ENCODE measurements at places on chromosomes 7 and 10. TPM values are rescaled to one million over a fixed set of nuclear protein-coding genes. Genes with fewer than 3 reads are reported as not detected.
A peak's percentile ranks its signal among the peaks of the same experiment; 100 is the strongest.

- H3K36me3 ChIP-seq: no peaks in the 10 kb centered on the region
- no peaks in the 10 kb centered on the region for H3K27me3 ChIP-seq
- no peak overlapping the region for H3K27ac ChIP-seq
- no peak overlapping the region for H3K4me3 ChIP-seq
Observed at GRCh38 chr7:137146552-137147337, 196.8 kb downstream of the PTN start.

- no peak for DNase-seq
- H3K4me3 ChIP-seq: no peak overlapping the region
- no peaks in the 10 kb centered on the region for H3K27me3 ChIP-seq
- no peaks in the 10 kb centered on the region for H3K4me1 ChIP-seq
- H3K36me3 ChIP-seq: no peaks in the 10 kb centered on the region
Observed at GRCh38 chr7:47801423-47801822, 146.8 kb downstream of the PKD1L1 start.

EBLN1 gene
- not detected for total RNA-seq

DNA sequence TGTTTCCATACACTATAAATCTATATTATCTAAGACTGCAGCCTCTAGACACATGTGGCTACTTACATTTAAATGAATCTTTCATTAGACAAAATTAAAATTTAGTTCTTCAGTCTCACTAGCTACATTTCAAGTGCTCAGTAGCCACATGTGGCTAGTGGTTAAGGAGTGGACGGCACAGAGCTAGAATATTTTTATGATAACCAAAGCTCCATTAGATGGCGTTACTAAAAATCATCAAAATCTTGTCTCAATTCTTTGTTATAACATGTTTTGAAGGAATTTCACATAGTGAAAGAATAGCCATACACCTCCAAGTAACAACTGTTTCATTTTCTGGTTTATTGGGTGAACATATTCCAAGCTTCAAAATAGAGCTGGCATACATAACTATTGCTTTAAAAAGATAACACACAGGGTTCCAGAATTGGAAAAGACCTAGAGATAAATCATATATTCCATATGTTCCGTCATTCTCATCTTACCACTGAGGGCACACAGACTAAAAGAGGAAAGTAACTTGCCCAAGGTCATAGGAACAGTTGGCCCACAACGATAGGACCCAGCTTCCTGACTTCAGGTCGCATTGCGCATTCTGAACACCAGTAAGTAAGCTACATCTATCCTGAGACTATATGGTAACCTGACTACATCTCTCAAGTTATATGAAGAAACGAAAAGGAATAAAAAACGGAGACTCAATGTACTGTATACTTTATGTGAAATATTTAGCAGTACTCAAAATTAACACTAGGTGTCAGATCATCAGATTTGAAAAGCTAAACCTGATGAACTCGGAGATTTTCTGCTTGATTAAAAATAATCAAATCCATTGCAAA is 66.6 kb downstream of the CAV1 start:
- H3K4me1 ChIP-seq: peaks cover 21% of the 10 kb centered on the region
- H3K27ac ChIP-seq: no peak overlapping the region
- peaks cover 28% of the 10 kb centered on the region for H3K27me3 ChIP-seq
- DNase-seq: no peak

GRCh38 chr10:7405637-7406036 is 5.2 kb downstream of the SFMBT2 start:
- no peak overlapping the region for H3K4me3 ChIP-seq
- H3K27me3 ChIP-seq: no peaks in the 10 kb centered on the region
- H3K27ac ChIP-seq: peak overlapping the region; percentile 55
- DNase-seq: no peak
- peaks cover 23% of the 10 kb centered on the region for H3K36me3 ChIP-seq

GRCh38 chr10:2251631-2252030 is 514.3 kb upstream of the ADARB2 start:
- no peak overlapping the region for H3K27ac ChIP-seq
- H3K27me3 ChIP-seq: no peaks in the 10 kb centered on the region
- no peak for DNase-seq
- no peaks in the 10 kb centered on the region for H3K36me3 ChIP-seq

DNA sequence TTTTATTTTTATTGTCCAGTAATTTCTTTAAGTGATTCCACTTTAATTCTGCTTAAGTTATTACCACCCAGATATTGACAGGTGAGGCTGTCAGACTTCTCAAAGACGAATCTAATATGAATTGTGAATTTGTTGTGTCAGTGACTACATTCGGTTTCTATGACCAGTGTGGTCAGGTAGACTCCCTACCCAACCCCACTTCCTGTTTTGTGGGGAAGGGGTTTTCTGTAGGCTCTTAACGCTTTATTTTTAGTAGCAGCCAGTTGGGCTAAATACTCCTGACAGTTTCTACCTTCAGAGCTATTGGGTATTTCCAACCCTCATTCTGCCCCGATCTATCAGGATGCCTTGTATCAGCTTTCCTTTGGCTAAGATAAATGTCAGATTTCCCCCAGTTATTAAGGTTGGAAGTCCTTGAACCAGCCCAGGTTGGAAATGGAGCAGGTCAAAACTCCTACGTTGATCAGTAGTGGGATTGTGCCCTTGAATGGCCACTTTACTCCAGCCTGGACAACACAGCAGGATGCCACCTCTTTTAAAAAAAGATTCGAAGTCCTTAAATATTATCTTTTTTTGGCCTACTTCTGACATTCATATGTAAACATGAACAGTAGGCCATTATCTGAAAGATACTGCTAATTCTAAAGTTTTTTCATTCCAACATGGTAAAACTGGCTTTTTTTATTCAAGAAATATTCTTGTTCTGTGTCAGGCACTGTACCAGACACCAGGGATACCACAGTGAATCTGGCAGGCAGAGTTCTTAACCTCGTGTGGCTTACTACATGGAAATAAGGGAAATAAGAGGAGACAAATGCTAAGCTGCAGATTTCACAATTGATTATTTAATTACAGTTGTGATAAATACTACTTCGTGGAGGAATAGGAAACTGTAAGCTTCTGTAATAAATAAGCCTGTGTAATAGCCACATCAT is 133.3 kb upstream of the SAMD8 start:
- peaks cover 33% of the 10 kb centered on the region for H3K36me3 ChIP-seq
- peak overlapping the region; percentile 65 for H3K27ac ChIP-seq
- H3K4me3 ChIP-seq: peak overlapping the region; percentile 6
- H3K27me3 ChIP-seq: no peaks in the 10 kb centered on the region

- H3K27ac ChIP-seq: no peak overlapping the region
- H3K27me3 ChIP-seq: no peaks in the 10 kb centered on the region
- H3K36me3 ChIP-seq: no peaks in the 10 kb centered on the region
Observed at GRCh38 chr10:99010286-99010685, 225.4 kb downstream of the HPSE2 start.

- H3K4me3 ChIP-seq: no peak overlapping the region
- no peak for DNase-seq
- no peak overlapping the region for H3K27ac ChIP-seq
- no peaks in the 10 kb centered on the region for H3K4me1 ChIP-seq
- no peaks in the 10 kb centered on the region for H3K36me3 ChIP-seq
Observed at GRCh38 chr10:99084161-99084560, 151.5 kb downstream of the HPSE2 start.

MARVELD1 gene
- total RNA-seq: 1.9 TPM

- no peaks in the 10 kb centered on the region for H3K4me1 ChIP-seq
- H3K27me3 ChIP-seq: no peaks in the 10 kb centered on the region
- no peak overlapping the region for H3K4me3 ChIP-seq
Observed at GRCh38 chr7:49127359-49127913, 203.1 kb downstream of the CDC14C start.

CNNM1 gene
- total RNA-seq: 1.5 TPM

- H3K27me3 ChIP-seq: peaks cover 3% of the 10 kb centered on the region
- no peak overlapping the region for H3K27ac ChIP-seq
- DNase-seq: no peak
- no peaks in the 10 kb centered on the region for H3K4me1 ChIP-seq
Observed at GRCh38 chr10:94622666-94623205, 60.8 kb upstream of the CYP2C18 start.
